Dermis microvascular lymphatic vessel endothelial cell (primary cell): ENCODE measurements at places on chromosomes 5 and 9. TPM values are rescaled to one million over a fixed set of nuclear protein-coding genes. Genes with fewer than 3 reads are reported as not detected.

VCAN gene
- 0.25 and 0.51 TPM in 2 replicates for total RNA-seq

UBLCP1 gene
- total RNA-seq, result 10.3 and 11.3 TPM in 2 replicates

IFNA2 gene
- not detected in 2 replicates for total RNA-seq

POU5F2 gene
- total RNA-seq, result 0.26 and 0.51 TPM in 2 replicates

TRIM7 gene
- 2.1 and 7.6 TPM in 2 replicates for total RNA-seq

FGF10 gene
- not detected in 2 replicates for total RNA-seq

AQP7 gene
- not detected in 2 replicates for total RNA-seq

PCDH1 gene
- 25.9 and 37.4 TPM in 2 replicates for total RNA-seq

GABRA6 gene
- not detected in 2 replicates for total RNA-seq

ARSI gene
- total RNA-seq, result under 0.01 TPM in 1 of 2 replicates, not detected in the other

STK32A gene
- 0.13 and 0.25 TPM in 2 replicates for total RNA-seq

C5orf58 gene
- not detected in 2 replicates for total RNA-seq

ZNF883 gene
- 0.13 and 0.38 TPM in 2 replicates for total RNA-seq

OR1Q1 gene
- not detected in 2 replicates for total RNA-seq

TRAF2 gene
- 13.0 and 21.9 TPM in 2 replicates for total RNA-seq

FOXD4L3 gene
- total RNA-seq, result under 0.01 TPM in 1 of 2 replicates, not detected in the other

DCAF12 gene
- 17.2 and 23.1 TPM in 2 replicates for total RNA-seq

DRD1 gene
- not detected in 2 replicates for total RNA-seq

GRXCR2 gene
- not detected in 2 replicates for total RNA-seq

RNF224 gene
- under 0.01 TPM in 1 of 2 replicates, not detected in the other for total RNA-seq

ACSL6 gene
- 0.76 and 0.77 TPM in 2 replicates for total RNA-seq

KIF24 gene
- total RNA-seq, result 1.6 and 2.1 TPM in 2 replicates

FAT2 gene
- not detected in 2 replicates for total RNA-seq

ADAMTS2 gene
- 0.38 TPM in 1 of 2 replicates, not detected in the other for total RNA-seq

PCDHGC4 gene
- 0.77 and 0.89 TPM in 2 replicates for total RNA-seq

DMGDH gene
- 0.51 and 0.76 TPM in 2 replicates for total RNA-seq

PHF24 gene
- under 0.01 TPM in 1 of 2 replicates, not detected in the other for total RNA-seq

SLC45A2 gene
- total RNA-seq, result under 0.01 TPM in 1 of 2 replicates, not detected in the other

KIF4B gene
- 0.26 and 0.63 TPM in 2 replicates for total RNA-seq

GMCL2 gene
- not detected in 2 replicates for total RNA-seq

PTAR1 gene
- 35.3 and 52.2 TPM in 2 replicates for total RNA-seq

CEP78 gene
- total RNA-seq, result 12.4 and 13.2 TPM in 2 replicates

FCN2 gene
- total RNA-seq, result not detected in 2 replicates

IRX1 gene
- total RNA-seq, result not detected in 2 replicates

FOXD4L6 gene
- under 0.01 TPM in 1 of 2 replicates, not detected in the other for total RNA-seq

CDH9 gene
- total RNA-seq, result not detected in 2 replicates

PCDHAC1 gene
- total RNA-seq, result 0.13 TPM in 1 of 2 replicates, not detected in the other

TSSK1B gene
- not detected in 2 replicates for total RNA-seq

ZFP2 gene
- total RNA-seq, result 0.39 and 0.89 TPM in 2 replicates

SLIT3 gene
- total RNA-seq, result under 0.01 TPM in 1 of 2 replicates, not detected in the other

GADD45G gene
- under 0.01 and 0.13 TPM in 2 replicates for total RNA-seq

IFNA5 gene
- total RNA-seq, result not detected in 2 replicates

TMC1 gene
- 0.25 and 0.26 TPM in 2 replicates for total RNA-seq

BTNL9 gene
- under 0.01 and 0.13 TPM in 2 replicates for total RNA-seq

MEGF10 gene
- total RNA-seq, result 0.90 and 3.4 TPM in 2 replicates

OR13C9 gene
- not detected in 2 replicates for total RNA-seq

IL7R gene
- 0.25 and 0.51 TPM in 2 replicates for total RNA-seq
